ENCODE measurements at places on chromosomes 2 and 18.

DNA sequence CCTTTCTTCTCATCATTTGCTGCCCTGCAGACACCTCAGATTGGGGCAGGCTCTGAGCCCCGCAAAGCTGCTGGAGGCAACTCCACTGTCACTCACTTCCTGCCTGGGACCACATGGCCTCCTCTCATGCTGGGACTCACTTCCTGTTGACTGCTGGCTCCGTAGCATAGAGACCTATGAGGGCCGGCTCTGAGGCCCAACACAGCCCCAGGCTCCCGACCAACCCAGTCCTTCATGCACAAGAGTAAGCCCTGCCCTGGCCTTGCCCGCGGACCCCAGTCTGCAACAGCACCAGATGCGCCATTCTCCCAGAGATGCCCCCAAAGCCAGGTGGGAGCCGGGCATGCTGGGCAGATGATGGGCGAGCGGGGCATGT is 55.7 kb downstream of the DNMT3A start:
- DNase-seq = no peak

DNA sequence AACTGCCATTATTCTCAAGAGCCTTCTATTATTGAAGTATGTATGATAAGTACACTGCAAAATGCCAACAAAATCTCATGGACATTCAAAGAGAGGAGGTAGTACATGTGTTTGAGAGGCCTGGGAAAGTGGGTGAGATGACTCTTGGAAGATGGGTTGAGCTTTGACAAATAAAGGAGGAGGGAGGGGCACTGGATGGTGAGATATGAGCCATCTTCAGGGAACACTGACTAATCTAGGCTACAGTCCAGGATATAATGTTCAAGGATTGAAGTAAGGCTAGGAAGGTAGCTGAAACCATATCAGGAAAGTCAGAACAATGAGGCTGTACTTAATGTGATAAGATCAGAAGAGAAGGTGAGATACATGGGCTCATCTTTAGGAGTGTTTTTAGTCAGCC is 559.7 kb downstream of the ZEB2 start:
- no peak for DNase-seq

GRCh38 chr2:9737053-9737875 is 106.0 kb upstream of the TAF1B start:
- no peak for DNase-seq

- DNase-seq = no peak
Measured at GRCh38 chr2:43376523-43377198, 150.3 kb upstream of the ZFP36L2 start.

DNA sequence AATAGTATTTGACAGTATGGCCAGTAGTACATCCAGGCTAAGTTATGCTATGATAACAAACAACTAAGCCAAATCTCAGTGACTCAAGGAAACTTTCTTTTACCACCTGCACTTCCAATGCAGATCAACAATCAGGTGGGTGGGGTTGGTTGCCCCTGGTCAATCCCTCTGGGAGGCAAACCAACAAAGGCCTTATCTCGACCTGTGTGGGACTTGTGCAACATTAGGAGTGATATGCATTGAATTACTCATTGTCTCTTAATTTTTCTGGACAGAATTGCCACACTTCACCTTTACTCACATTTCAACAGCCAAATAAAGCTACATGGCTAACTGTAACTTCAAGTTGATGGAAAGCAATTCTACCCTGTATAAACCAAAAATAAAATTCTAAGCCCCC is 1049.3 kb upstream of the CDH2 start:
- DNase-seq = no peak

GRCh38 chr18:9683418-9684396 is 24.4 kb upstream of the RAB31 start:
- DNase-seq = no peak

DNA sequence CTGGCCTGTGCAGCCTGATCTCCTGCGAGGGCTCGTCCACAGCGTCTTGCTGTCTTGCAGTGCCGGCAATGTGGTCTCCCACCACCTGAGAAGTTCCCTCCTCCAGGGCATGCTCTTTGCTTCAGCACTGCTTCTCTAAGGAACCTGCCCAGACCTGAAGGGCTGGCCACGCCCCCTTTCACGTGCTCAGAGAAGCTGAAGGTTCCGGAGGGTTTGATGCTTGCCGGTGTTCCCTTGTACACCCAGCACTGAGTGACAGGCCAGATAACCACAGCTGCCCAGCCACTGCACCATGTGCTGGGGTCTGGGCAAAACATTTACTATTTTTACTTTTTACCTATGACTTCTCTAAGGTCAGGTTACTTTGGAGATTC is 1.7 kb upstream of the POLR2D start:
- DNase-seq = peak; percentile 45

DNA sequence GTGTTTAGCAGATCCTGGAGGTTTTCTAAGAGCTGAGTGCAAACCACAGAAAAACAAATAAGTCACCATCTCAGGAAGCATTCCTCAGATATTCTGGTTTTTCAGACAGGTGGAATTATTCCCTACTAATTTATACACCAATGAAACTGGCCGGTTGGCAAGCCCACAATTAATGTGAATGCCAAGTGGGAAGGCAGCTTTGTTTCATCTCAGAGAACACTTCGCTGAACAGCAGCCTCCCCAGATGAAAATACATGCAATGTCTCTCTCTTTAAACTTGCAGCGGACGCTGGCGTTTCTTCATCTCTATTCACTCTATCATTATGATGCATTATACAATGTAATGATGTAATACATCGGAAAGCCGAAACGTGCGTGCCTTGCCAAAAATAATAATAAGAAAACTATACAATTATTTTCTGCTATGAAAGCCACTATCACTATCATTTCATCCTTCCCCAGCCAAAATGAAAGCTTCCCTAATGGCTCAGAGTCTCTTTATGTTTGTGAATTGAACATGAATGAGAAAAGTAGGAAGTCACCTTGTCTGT is 649.4 kb downstream of the BCL11A start:
- DNase-seq = no peak

- no peak for DNase-seq
Measured at GRCh38 chr2:112095681-112096080, 40.6 kb downstream of the TMEM87B start.

DNA sequence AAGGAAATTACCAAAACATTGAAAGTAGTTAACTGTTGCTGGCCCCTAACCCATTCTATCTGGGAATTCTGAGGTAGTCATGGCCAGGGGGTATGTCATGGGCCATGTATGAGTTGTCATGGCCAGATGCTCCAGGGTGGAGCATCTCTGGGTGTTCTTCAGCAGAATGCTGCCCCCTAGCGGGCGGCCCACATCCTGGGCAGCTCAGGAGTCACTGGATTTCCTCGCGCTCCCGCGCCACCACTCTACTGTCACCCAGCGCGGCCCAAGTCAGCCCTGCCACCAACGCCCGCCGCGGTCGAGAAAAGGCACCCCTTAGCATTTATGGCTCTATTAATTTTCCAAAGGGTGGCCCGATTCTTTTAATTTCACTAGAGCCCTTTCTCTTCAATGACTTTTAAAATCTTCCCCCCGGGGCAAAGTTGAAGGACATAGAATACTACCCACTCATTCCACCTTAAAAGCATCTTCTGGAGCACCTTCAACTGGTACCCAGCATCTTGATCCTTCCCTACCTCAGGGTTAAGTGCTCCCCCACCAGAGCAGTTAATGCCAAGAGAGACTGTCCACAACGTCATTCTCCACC is 41.6 kb downstream of the PKDCC start:
- peak; percentile 52 for DNase-seq

- DNase-seq = no peak
Measured at GRCh38 chr18:46252759-46253158, 148.6 kb downstream of the HAUS1 start.

GRCh38 chr2:175475130-175475529 is 293.6 kb upstream of the ATP5MC3 start:
- no peak for DNase-seq

- DNase-seq = no peak
Measured at GRCh38 chr2:112605926-112606325, 21.5 kb downstream of the CHCHD5 start.

- no peak for DNase-seq
Measured at GRCh38 chr2:192010073-192010472, 163.2 kb upstream of the CAVIN2 start.

- no peak for DNase-seq
Measured at GRCh38 chr2:71944806-71945602, 202.7 kb downstream of the CYP26B1 start.

DNA sequence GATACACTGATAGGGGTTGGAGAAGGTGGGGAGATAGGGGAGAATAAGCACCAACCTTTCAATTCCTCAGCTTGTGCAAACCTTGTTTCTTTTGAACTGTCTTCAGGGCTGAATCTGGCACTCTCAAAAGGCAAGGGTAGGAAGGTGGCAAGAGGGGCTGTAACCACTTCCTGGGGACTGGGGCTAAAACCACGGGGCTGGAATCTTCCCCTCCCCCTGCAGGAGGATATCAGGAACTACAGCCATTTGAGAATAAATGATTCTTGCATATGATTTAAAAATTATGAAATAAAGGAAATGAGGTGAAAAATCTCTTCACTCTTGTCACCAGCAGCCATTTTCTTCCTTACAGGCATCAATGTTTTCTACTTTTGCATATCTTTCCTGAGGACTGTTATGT is 50.8 kb downstream of the ATOH8 start:
- no peak for DNase-seq

- DNase-seq = no peak
Measured at GRCh38 chr2:120262761-120263428, 10.2 kb downstream of the RALB start.

DNA sequence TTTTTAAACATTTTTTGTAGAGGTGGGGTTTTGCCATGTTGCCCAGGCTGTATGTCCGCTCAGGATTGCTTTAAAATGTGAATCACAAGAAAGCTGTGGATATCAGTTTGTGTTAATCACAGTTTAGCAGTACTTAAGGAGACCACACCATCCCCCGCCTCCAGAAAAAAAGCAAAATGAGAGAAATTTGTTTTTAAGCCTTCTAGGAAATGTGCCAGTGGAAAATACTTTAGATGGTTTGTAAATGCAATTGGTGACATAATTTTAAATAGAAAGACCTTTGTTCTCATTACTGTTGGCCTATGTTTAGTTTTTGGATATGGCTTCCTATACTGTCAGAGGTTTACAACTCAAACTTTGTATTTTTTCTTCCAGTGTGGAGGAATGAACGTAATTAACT is 27.0 kb downstream of the GCA start:
- no peak for DNase-seq

DNA sequence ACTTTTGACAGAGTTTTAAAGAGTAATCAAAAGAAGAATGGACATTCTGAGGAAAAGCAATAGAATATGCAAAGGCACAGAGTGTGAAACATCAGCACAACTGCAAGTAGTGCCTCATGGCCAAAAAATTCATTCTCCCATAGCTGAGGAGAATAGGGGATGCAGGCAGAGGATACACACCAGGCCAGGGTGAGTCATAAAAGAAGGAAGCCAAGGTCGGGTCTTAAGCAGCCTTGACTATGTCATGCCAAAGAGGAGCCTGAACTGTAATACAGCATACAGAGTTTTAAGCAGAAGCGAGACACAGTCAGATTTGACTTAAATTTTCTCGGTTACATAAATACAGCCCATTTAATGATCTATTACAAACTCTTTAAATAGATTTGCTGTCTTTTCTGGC is 165.0 kb downstream of the LNPK start:
- no peak for DNase-seq

DNA sequence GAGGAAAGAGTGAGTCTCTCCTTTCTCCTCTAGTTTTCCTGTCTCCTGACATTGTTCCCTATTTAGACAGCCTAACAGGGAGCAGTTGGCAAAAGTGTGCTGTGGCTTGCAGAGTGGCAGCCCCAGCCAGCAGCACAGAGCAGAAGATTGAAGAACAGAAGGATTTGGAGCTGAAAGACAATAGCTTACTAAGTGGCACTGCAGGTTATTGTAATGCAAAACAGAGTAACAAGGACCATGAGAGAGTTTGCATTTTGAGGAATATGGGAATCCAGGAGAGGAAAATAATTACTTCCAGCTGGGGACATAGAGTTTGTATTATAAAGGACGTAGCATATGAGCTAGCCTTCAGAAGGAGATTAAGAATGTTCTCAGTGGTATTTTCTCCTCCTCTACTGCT is 342.4 kb downstream of the AKAIN1 start:
- no peak for DNase-seq

DNA sequence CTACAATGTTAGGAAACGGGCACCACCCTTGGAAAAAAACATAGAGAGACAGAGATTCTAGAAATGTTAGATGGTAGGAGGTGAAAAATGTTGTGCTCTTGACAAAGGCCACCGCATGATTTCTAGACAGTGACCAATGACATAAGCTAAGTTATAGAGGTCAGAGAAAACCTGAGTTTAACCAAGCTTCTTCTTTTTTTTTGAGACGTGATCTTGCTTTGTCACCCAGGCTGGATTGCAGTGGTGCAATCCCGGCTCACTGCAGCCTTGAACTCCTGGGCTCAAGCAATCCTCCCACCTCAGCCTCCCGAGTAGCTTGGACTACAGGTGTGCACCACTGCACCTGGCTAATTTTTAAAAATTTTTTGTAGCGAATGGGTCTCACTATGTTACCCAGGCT is 13.0 kb downstream of the FER1L5 start:
- no peak for DNase-seq

DNA sequence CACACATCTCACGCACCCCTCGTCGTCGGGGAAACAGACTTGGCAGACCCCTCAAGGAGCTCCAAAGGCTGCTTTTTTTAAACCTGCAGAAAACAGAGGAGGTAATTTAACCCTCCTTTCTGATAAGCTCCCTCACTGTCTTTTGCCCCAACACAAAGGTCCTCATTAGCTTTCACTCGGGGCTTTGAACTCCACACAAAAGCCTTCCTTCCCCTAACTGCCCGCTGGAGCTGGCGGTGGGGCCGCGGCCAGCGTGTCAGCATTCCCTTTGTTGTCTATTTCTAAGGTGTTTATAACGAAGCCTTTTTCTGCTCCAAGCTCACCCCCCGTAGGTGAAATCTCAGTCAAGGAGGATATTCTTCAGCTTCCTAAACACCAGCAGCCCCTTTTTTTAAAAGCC is 43.5 kb upstream of the ID2 start:
- DNase-seq = no peak

- no peak for DNase-seq
Measured at GRCh38 chr2:39107156-39107555, 13.7 kb downstream of the SOS1 start.

- no peak for DNase-seq
Measured at GRCh38 chr2:8394569-8395359, 287.1 kb upstream of the ID2 start.

- DNase-seq = no peak
Measured at GRCh38 chr2:5974477-5974876, 282.3 kb downstream of the SOX11 start.

DNA sequence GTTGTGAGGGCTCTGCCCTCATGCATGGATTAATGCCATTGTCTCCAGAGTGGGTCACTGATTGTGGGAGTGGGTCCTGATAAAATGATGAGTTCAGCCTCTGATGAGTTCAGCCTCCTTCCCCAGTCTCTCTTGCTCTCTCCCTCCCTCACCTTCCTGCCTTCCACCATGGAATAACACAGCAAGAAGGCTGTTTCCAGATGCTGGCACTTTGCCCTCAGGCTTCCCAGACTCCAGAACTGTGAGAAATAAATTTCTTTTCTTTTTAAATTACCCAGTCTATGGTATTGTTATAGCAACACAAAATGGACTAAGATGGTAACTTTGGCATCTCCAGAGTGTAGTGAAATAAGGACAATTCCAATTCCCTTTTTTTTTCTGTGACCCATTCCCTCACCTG is 47.1 kb upstream of the MAP4K3 start:
- no peak for DNase-seq

GRCh38 chr2:135150725-135151124 is 98.6 kb downstream of the RAB3GAP1 start:
- DNase-seq = no peak

- no peak for DNase-seq
Measured at GRCh38 chr2:101858246-101858645, 133.5 kb upstream of the IL1R2 start.
